Osteocyte (in vitro differentiated cells): ENCODE measurements at places on chromosomes 6 and 20. TPM values are rescaled to one million over a fixed set of nuclear protein-coding genes. Genes with fewer than 3 reads are reported as not detected.

- no peak for DNase-seq
Observed at GRCh38 chr6:107707346-107708275, 116.5 kb downstream of the SCML4 start.

MYBL2 gene
- 14.7 and 16.1 TPM in 2 replicates for total RNA-seq

FLRT3 gene
- total RNA-seq: 0.16 and 0.40 TPM in 2 replicates

DNA sequence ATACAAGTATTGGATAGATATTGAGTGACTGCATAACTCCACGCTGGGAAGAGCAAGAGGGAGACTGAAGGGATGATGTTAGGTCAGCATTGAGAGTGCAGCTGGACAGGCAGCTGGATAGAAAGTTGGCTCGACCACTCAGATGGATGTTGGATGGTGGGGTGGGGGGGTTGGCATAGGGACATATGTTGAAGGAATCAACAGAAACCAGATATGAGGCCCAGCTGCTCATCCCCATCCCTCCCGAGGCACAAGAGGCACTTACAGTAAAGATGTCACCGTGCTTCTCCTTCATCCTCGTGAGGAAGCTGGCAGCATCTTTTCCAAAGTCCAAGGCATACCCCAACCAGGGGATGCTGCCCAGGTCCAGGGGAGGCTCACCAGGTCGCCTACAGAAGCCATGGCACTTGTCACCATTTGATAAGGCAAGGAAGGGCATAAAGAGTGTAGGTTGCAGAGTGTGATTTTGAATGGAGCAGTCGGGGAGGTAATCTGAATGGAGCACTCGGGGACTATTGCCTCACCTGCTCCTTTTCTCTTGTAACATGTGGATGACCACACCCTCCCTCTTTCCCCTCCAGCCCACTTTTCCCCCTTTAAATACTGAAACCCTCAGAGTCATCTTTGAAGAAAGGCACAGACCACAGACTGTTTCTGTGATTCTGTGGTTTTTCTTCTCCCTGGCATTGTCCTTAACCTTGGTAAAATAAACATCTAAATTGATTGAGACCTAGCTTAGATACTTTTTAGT, 18.0 kb downstream of the PTGIS start:
- no peak for DNase-seq

BTBD9 gene
- 18.1 and 19.6 TPM in 2 replicates for total RNA-seq
